ENCODE measurements at places on chromosomes 16 and 17.

- DNase-seq: peak; percentile 50
Observed at GRCh38 chr17:32349503-32349853, 479 bp upstream of the ZNF207 start.

GRCh38 chr17:48488548-48489106, 42.2 kb downstream of the HOXB1 start:
- no peak for DNase-seq

- no peak for DNase-seq
Observed at GRCh38 chr16:4519274-4520058, 19.1 kb downstream of the CDIP1 start.

GRCh38 chr17:16975277-16975651, 3.3 kb upstream of the TNFRSF13B start:
- no peak for DNase-seq

DNA sequence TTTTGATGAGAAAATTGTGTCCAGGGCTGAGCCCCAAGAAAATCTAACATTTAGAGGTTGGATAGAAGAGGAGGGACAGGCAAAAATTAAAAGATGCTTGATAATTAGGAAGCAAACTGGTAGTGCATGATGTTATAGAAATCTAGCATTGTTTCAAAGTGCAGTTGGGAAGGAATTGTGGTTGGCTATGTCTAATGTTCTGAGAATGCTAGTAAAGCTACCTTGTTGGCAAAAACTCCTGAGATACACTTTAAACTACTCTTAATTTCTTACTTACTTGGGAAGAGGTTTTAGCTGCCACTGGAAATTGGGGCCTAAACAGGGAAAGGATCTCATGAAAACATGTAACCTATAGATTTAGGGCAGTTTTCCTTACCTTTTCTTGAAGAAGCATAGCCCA, 48.3 kb downstream of the MAP2K4 start:
- no peak for DNase-seq
